ENCODE measurements at places on chromosomes 5 and 9.
A peak's percentile ranks its signal among the peaks of the same experiment; 100 is the strongest.

- DNase-seq, result peak; percentile 31
Observed at GRCh38 chr5:59810041-59810440, 83.5 kb downstream of the PDE4D start.

DNA sequence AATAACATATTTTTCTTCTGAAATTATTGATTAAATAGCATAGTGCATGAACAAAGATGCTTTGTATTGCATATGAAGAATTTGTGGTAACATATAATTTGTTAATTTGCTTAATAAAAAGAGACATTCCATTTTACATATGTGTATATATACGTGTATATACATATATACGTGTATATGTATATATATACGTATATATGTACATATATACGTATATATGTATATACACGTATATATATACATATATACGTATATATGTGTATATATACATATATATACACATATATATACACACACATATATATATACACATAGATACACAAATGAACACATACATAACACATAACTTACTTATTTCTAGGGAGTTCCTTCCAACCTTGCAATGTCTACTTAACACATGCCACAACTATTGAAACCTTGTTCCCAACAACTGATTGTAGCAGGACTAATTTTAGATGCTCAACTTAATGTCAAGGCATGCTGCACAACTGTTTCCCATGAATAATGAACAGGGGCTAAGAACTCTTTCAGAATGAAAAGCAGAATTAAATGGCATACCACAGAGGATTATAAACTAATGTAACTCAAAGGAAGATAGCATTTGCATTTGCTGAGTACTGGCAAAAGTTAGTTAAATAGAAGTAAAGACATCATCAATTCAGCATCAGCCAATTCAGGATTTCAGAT lies 17.4 kb downstream of the KIF24 start:
- DNase-seq, result no peak

DNA sequence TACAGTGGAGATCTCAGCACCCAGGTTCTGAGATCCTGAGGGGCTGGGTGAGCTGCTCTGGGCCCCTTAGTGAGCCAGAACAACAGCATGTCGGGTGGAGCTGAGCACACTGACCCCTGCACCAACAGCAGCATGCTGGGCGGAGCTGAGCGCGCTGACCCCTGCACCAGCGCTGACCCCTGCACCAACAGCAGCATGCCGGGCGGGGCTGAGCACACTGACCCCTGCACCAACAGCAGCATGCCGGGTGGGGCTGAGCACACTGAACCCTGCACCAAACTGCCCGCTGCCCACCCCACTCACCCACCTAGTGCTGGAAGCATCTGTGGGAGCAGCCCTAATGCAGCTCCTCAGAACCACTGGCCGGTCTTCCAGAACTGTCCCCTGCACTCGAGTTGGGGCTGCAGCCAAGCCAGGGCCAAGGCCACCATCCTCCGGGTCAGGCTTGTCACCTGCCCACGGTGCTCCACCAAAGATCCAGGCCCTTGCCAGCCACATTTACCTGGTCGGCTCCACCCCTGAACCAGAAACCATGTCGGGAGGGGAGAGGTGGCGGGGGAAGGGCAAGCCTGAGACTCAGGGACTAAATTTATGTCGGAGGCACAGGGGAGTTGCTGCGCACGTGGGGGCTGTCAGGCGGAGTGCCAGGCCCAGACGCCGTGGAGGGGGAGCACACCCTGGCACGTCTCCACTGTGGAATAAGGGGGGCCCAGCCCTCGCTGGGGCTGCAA lies 80.3 kb downstream of the ADAMTS2 start:
- peak; percentile 5 for DNase-seq

- DNase-seq, result no peak
Observed at GRCh38 chr5:136013559-136013958, 15.2 kb upstream of the TGFBI start.

GRCh38 chr5:64125521-64125920 lies 40.1 kb upstream of the RNF180 start:
- DNase-seq, result no peak

GRCh38 chr5:153896701-153897100 lies 142.0 kb downstream of the FAM114A2 start:
- no peak for DNase-seq

- DNase-seq, result no peak
Observed at GRCh38 chr9:123269281-123269680, 895 bp upstream of the STRBP start.

- DNase-seq, result no peak
Observed at GRCh38 chr9:37424686-37425297, 2.3 kb downstream of the GRHPR start.

DNA sequence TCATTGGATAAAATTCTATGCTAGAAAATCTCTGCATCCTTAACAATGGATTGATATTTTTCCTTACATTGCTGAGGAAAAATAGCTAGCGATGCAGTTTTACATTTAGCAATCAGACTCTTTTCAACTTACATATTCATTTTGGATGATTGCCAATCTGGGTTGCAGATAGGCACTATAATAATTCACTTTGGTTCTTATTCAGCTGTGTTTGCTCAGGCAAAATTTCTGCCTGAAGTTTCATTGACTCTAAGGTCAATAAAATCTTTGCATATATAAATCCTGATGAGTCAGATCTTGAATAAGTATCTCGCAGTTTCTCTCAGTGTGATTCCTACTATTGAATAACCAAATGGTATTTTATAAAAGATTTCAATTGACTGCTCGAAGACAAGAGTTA lies 1105.8 kb downstream of the CDH18 start:
- no peak for DNase-seq

GRCh38 chr5:178662541-178662860 lies 35.7 kb upstream of the CLK4 start:
- DNase-seq, result no peak

DNA sequence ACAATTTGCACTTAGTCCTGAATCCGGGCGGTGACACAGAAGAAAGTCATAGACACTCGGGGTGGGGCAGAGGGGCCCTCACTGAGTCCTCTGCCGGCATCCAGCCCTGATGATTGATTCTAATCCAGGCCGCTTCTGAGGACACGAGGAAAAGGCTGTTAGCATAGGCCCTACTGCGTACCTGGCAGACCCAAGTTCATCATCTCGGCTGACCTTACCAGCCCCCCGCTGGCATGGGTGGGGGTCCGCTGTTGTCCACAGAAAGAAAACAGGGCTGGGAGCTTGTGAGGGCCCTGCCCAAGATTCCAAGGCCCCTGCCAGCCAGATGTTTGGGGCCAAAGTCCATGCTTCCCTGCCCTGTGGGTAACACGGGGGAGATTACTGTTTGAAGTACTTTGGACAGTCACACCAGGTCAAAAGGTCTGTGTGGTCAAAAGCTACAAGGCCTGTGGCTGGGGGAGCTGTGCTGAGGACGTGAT lies 24.5 kb downstream of the ERGIC1 start:
- DNase-seq, result no peak

DNA sequence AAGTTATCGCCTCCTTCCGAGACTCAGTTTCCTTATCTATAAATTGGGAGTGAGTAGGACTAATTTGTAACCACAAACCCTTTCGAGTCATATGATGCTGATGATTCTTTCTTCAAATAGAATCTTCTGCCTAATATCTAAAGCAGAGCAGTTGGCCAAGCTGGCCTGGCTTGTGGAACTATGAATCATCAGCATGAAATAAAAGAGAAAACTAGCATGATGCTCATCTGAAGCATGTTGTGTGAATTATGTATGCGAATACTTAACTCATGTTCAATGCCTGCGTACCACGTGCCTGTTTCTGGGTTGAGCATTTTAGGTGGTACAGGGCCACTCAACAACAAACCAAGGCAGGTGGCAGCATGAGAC lies 15.0 kb upstream of the ORM1 start:
- DNase-seq, result no peak

GRCh38 chr5:9905661-9906060 lies 275.5 kb upstream of the TAS2R1 start:
- DNase-seq, result no peak

DNA sequence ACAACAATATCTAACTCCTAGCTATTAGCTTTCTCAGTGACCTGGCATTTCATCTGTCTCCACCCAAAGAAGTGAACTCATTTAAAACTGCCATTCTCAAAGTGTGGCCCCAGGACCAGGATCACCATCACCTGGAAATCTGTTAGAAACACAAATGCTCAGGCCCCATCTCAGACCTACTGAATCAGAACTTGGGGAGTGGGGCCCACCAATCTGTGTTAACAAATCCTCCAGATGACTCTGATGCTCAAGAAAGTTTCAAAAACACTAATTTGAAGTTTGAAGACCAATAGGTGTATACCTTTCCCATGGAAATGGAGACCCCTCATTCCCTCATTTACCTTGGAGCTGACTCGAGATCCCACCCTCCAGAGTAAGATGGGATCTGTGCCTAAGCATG lies 72.3 kb downstream of the PRELID2 start:
- DNase-seq, result no peak

- no peak for DNase-seq
Observed at GRCh38 chr5:91487420-91487819, 104.3 kb upstream of the ARRDC3 start.

DNA sequence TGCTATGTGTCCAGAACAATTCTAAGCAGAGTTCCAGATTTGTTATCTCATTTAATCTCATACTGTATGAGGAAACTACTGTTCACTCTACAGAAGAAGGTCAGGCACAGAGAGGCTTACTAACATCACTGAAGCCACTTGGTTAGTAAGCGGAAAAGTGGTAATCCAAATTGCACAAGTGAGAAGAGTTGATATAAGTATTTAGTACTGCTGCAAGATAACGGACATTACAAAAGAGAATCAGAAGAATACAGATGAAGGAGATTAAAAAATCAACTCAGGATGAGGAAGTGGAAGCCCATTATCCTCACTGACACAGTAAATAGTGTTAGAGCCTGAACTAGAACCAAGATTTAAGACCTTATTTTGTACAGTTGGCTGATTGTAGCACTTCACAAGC lies 22.3 kb upstream of the TLR4 start:
- DNase-seq, result no peak

DNA sequence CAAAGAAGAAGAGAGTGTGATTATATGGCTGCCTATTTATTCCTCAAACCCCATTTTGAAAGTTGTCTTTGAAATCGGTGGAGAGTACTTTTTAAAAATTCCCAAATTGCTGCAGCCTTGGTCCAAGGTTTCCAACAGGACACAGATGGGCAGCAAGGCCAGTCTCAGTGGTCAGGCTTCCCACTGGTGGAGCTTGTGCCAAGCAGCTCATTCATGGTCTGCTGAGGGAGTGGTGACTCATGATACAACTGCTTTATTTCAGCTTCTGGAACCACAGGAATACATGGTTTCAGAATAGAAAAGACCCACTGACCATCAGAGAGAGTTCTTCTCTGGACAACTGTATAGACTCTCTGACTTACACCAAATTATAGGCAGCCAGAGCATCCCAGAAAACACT lies 673.1 kb upstream of the KLF4 start:
- DNase-seq, result peak; percentile 48

DNA sequence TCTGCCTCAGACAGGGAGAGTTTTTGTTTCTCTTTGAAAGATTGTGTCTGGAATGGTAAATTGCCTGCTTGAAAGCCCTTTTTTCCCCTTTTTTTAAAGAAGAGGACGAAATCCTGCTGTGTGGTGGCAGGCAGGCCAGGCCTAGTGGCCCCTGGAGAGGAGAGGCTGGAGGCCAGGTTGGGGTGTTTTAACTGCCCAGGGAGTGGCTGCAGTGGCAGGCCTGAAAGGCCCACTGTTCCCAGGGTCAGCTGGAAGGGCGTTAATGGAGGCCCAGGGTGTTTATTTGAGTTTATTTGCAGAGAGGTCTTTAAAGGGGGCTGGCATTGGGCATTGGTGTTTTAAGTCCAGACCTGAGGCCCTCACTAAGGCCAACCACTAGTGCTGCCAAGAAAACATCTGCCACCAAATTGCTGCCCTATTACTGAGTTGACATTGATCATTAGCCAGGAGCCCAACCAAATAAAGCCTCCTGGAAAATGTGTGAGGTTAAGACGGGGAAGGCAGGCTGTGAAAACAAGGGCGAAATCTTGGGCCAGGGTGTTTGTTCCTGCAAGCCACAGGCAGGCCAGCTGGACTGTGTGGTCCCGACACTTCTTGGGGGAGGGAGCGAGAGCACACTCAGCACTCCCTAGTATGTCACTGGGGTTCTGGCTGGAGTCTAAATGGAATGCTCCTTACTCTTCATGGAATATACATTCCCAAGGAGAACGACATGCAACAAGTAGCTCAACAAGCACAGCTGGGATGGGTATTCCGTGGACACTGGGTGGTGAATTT lies 5.0 kb downstream of the JADE2 start:
- DNase-seq, result no peak

DNA sequence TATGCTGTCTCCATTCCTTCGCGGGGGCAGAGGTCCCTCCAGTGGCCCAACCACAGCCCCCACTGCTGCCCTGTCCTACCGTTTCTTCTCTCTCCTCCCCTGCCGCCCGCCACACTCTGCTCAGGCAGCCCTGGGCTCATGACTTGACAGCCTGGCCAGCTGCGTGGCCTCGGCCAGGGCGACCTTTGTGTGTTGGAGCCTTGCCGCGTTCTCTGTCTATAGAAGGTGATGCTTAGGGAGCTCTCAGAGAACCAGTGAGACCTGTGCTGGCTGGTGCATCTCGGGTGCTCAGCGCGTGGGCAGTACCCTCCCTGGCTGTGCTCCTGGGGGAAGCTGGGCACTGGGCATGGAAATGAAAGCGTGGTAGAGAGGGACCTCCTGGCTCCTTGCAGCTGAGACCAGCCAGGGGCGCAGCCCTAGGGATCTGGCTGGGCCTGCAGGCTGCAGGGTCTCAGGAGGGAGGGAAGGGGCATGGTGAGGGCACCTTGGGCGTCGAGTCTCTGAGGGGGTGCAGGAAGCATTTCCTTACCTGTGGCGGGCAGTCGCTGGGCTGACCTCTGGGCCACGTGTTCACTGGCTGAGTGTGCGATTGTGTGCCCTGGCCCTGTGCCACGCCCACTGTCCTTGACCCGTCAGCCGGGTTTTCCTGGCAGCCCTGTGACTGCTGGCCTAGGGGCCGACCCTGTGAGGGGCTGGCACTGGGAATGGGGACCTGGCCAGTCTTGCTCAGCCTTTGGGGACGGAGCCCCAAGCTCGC lies 50.3 kb downstream of the RXRA start:
- DNase-seq, result no peak

GRCh38 chr5:91434348-91434747 lies 51.2 kb upstream of the ARRDC3 start:
- DNase-seq, result no peak

DNA sequence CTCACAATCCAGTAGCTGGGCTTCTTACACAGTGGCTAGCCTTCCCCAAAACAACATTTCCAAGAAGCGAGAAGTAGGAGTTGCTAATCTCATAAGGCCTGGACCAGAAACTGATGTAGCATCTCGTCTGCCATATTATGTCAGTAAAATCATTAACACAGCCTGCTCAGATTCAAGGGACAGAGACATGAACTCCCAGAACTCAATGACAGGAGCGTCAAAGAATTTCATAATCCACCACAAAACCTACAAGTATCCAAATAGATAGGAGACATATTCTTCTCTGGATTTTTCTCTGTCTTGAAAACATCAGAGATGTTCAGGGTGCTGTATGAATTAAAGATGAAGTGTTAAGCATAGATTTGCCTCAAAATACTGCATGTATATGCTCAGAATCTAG lies 457.6 kb upstream of the ACTBL2 start:
- DNase-seq, result no peak

Data from HS-27A (cell line).